ENCODE measurements at places on chromosomes 6 and 20. TPM values are rescaled to one million over a fixed set of nuclear protein-coding genes. Genes with fewer than 3 reads are reported as not detected.

Gene GMPR
- 0.31 TPM for total RNA-seq

DNA sequence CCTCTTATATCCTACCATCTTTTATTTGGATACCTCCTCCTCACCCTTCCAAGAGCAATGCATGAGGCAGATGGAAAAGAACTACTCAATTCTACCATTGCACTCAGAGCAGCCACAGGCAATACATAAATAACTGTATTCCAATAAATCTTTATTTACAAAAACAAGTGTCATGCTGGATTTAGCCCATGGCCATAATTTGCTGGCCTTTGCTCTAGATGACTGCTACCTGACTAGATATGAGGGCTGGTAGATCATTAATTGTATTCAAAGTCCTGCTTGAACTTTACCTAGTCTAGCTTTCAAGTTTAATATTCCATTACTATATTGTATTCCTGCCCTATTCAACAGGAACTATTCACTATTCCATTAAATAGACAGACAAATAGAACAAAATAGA, 37.1 kb downstream of the AFG1L start:
- no peaks in the 10 kb centered on the region for H3K27me3 ChIP-seq
- no peak overlapping the region for H3K27ac ChIP-seq
- H3K36me3 ChIP-seq = peaks cover 12% of the 10 kb centered on the region
- no peak for DNase-seq
- no peak overlapping the region for H3K4me3 ChIP-seq
- H3K4me1 ChIP-seq = no peaks in the 10 kb centered on the region

DNA sequence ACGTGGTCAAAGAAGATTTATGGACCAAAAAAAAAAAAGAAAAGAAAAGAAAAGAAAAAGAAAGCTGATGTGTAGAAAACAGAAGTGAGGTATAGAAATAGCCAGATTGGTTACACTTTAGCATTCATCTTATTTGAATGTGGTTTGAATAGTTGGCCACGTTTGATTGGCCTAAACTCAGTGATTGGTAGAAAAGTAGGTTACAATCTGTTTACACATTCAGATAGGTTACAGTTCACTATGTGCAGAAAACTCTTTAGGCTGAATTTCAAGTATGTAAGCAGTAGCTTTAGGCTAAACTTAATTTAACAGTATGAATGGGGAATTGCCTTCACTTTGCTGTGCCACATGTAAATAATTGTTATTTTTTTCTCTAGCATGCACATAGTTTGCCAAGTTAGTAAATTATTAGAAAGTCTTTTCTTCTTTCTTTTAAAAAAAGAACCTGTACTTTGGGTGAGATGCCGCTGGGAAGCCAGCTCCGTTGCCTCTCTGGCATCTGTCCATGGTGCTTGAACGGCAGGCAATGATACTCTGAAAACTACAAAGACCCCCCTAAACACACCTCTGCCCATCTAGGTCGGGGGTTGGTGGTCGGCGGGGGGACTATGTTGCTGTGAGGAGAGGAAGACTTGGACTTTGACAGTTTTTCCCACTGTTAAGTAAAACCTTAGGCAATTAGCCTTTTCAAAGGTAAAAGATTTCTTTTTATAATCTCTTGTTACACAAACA, 173.0 kb downstream of the AIG1 start:
- H3K4me1 ChIP-seq = no peaks in the 10 kb centered on the region
- H3K36me3 ChIP-seq = no peaks in the 10 kb centered on the region
- DNase-seq = no peak
- no peak overlapping the region for H3K4me3 ChIP-seq
- H3K27me3 ChIP-seq = no peaks in the 10 kb centered on the region

Gene TMEM200A
- 0.20 TPM for total RNA-seq

GRCh38 chr6:149897015-149897697, 757 bp downstream of the RAET1E start:
- H3K27ac ChIP-seq = no peak overlapping the region
- DNase-seq = no peak
- H3K27me3 ChIP-seq = peaks cover 7% of the 10 kb centered on the region
- no peak overlapping the region for H3K4me3 ChIP-seq

- H3K4me1 ChIP-seq = no peaks in the 10 kb centered on the region
- no peak for DNase-seq
- H3K36me3 ChIP-seq = no peaks in the 10 kb centered on the region
These were observed 35.0 kb downstream of the BTBD9 start for GRCh38 chr6:38604700-38605099.

Gene PRPH2
- not detected for total RNA-seq

GRCh38 chr6:170583756-170584180, 669 bp downstream of the PDCD2 start:
- H3K4me1 ChIP-seq = peaks cover 29% of the 10 kb centered on the region
- H3K36me3 ChIP-seq = peaks cover 49% of the 10 kb centered on the region
- H3K27ac ChIP-seq = peak overlapping the region; percentile 94
- H3K4me3 ChIP-seq = peak overlapping the region; percentile 100

DNA sequence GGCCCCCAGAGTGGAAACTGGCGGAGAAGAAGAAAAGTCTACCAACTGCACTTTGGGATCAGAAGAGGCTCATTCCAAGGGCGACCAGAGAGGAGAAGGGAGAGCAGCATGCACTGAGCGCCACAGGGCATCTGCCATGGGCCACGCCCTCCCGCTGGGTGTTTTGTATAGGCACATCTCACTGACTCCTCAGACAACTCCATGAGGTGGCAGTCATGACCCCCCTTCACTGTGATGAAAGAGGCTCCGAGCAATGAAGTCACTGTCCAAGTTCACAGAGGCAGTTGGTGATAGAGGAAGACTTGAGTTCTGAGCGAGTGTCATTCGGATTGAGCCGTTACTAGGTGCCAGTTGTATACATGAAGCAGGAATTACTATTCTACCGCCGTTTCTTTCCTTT, 15.4 kb downstream of the BPIFB1 start:
- no peak overlapping the region for H3K4me3 ChIP-seq
- no peaks in the 10 kb centered on the region for H3K36me3 ChIP-seq
- H3K27ac ChIP-seq = no peak overlapping the region
- no peaks in the 10 kb centered on the region for H3K4me1 ChIP-seq

DNA sequence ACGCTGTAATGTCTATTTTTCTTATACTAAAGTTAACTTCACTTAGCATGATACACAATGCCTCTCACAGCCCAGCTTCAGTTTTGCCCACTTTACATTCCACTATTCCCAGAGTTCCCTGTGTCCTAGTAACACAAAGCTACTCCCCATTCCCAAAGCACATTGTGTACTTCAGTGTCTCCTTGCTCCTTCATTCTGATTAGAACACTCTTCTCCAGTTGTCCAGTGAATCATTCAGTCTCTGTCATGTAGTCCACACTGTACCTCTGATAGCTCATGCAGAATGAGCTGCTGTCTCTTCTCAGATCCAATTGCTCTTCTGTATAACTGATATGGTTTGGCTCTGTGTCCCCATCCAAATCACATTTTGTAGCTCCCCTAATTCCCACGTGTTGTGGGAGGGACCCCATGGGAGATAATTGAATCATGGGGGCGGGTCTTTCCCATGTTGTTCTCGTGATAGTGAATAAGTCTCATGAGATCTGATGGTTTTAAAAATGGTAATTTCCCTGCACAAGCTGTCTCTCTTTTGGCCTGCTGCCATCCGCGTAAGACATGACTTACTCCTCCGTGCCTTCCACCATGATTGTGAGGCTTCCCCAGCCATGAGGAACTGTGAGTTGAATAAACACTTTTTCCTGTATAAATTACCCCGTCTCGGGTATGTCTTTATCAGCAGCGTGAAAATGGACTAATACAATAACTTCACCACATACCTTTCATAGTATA, 2.1 kb upstream of the TMX4 start:
- no peak overlapping the region for H3K27ac ChIP-seq
- H3K4me1 ChIP-seq = peaks cover 14% of the 10 kb centered on the region
- H3K36me3 ChIP-seq = no peaks in the 10 kb centered on the region
- H3K27me3 ChIP-seq = no peaks in the 10 kb centered on the region
- DNase-seq = no peak

DNA sequence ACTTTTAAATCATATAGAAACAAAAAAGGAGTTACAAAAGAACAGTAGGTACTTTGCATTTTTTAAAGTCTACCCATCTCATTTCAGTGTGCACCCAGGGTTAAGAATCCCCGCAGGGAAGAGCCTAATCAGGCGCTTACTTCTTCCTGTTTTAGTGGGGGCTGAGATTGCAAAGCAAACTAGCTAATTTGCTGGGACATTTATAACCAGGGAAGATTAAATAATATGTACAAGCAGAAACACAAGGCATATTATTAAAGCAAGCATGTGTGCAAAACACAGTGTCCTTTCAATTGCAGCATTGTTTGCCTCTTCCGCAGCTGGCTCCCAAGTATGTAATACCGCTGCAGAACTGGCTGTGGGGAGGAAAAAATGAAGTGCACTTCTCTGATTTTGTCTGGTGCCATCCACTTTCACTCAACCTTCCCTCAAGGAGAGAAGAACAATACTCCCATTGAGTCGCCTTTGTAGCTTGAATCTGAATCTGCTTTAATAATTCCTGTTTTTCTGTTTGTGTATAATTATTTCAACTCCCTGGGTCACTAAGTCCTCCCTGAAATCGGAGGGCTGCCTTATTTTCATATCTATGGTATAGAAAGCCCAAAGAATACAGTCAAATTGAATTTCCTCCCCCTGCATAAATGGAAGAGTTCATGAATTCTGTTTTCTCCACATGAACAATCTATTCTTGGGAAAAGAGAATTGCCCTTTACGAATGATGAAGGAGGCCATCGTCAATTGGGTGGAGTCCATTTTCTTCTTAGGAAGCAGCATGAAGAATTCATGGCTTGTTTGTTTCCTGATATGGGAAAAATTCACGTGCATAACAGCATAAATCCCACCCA, 23.3 kb upstream of the BCAS1 start:
- no peaks in the 10 kb centered on the region for H3K4me1 ChIP-seq
- DNase-seq = no peak
- H3K4me3 ChIP-seq = no peak overlapping the region
- no peaks in the 10 kb centered on the region for H3K27me3 ChIP-seq
- H3K27ac ChIP-seq = no peak overlapping the region

GRCh38 chr20:64226686-64227580, 28.6 kb upstream of the PCMTD2 start:
- no peaks in the 10 kb centered on the region for H3K36me3 ChIP-seq
- H3K4me3 ChIP-seq = no peak overlapping the region
- DNase-seq = peak; percentile 23
- peaks cover 19% of the 10 kb centered on the region for H3K4me1 ChIP-seq

- peaks cover 41% of the 10 kb centered on the region for H3K36me3 ChIP-seq
- no peak overlapping the region for H3K4me3 ChIP-seq
- H3K27ac ChIP-seq = no peak overlapping the region
- H3K27me3 ChIP-seq = no peaks in the 10 kb centered on the region
These were observed 6.1 kb downstream of the MANBAL start for GRCh38 chr20:37295595-37295994.

- no peak overlapping the region for H3K27ac ChIP-seq
- H3K27me3 ChIP-seq = no peaks in the 10 kb centered on the region
- no peak overlapping the region for H3K4me3 ChIP-seq
- DNase-seq = no peak
- no peaks in the 10 kb centered on the region for H3K4me1 ChIP-seq
These were observed 111.4 kb upstream of the ARMC2 start for GRCh38 chr6:108736832-108737231.

GRCh38 chr6:124670801-124671200, 291.4 kb upstream of the RNF217 start:
- H3K27ac ChIP-seq = no peak overlapping the region
- no peaks in the 10 kb centered on the region for H3K27me3 ChIP-seq
- no peaks in the 10 kb centered on the region for H3K4me1 ChIP-seq
- no peak for DNase-seq
- no peak overlapping the region for H3K4me3 ChIP-seq
- H3K36me3 ChIP-seq = no peaks in the 10 kb centered on the region
